ENCODE measurements at places on chromosomes 2 and 18.

DNA sequence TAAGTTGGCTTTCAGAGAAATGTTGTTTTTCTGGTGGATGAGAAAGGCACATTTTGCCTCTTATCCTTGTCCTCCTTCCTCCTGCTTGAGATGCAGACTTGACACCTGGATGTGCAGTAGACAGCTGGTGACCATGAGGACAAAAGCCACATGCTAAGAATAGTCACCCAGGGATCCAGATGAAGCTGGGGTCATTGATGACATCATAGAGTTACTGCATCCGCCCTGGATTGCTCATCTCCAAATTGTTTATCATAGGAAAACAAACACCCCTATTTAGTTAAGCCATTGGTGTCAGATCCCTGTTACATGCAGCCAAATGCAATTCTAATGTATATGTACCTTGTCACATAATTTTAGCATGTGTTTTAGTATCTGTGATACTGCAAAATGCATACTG, 16.3 kb upstream of the SLC1A4 start:
- no peak for DNase-seq

GRCh38 chr2:200944467-200945394, 18.7 kb downstream of the ORC2 start:
- no peak for DNase-seq

GRCh38 chr2:119439574-119440500, 8.2 kb downstream of the TMEM37 start:
- DNase-seq: no peak

GRCh38 chr2:172261292-172261691, 158.6 kb upstream of the DLX2 start:
- DNase-seq: no peak

- DNase-seq: no peak
These were observed 235.2 kb downstream of the LDLRAD4 start for GRCh38 chr18:13453714-13454113.

DNA sequence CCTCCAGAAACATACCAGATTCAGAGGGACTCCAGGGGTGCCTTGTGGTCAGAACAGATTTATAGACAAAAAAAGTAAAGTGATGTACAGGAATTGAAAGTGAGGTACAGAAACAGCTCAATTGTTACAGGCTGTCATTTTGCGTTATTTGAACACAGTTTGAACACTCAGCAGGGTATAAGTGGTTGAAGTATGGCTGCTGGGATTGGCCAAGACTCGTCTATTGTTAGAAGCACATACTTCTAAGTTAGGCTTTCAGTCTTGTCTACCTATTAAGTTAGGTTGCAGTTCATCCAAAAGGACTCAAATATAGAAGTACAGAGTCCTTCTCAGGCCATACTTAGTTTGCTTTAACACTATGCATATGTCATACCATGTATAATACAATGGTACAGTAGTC, 21.0 kb upstream of the GRB14 start:
- DNase-seq: no peak

GRCh38 chr2:18046558-18047212, 168.2 kb downstream of the KCNS3 start:
- DNase-seq: no peak

- peak; percentile 45 for DNase-seq
These were observed 35.5 kb upstream of the CTDP1 start for GRCh38 chr18:79644006-79644665.

GRCh38 chr18:32310101-32310500, 120.3 kb downstream of the MEP1B start:
- peak; percentile 67 for DNase-seq

- DNase-seq: no peak
These were observed 90.9 kb downstream of the MALT1 start for GRCh38 chr18:58761970-58762780.

DNA sequence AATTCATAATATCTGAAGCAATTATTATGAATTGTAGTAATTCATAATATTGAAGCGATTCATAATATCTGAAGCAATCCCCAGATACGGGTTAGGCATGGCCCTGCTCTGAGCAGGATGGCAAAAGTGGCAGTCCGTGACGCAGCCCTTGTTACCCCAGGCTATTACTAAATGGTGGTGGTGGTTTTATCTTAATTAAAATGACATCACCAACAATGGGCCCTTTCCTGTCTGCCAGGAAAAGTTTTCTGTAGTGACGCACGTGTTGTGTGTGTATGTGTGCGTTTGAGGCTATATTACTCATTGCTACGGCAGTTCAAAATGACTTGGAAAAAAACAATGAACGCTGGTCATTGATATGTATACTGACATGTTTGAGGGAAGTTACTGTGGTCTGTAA, 10.6 kb upstream of the MOCOS start:
- no peak for DNase-seq

DNA sequence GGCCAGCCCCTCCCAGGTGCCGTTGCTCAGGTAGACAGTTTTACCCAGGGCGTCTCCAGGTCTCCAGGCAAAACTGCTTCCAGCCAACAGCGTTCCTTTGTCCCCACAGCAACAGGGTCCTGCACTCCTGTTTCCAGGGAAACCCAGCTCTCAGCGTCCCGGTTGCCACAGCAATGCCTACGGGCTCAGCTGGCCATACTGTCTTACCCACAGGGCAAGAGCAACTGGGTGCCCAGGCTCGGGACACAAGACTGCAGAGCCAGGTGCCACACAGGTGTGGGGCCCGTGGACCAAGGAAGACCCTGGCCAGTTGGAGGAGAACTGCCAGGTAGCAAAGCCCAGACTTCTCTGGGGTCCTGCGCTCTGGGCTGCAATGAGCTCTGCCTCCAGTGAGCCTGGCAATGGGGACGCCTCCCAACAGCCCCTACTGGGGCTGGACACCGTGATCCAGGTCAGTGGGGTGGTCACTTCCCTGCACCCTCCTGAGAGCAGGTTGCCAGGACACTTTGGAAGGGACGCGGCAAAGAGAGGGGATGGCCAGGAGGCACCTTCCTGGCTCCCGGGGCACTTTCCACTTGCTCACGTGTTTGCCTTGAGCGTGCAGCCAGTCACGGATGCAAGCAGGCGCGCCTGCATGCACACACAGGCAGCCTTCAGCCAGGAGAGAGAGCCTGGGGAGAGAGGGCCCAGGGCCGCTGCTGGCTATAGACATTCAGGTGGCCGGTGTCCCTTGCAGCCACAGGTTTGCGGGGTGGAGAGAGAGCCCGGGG, at the start of gene CROCC2:
Gene CROCC2 (plus strand): TSS at position 196 of the 770 bp plus-strand sequence. CDS start 178 bp downstream, at position 374.
- peak; percentile 62 for DNase-seq

- no peak for DNase-seq
These were observed 24.0 kb upstream of the LPIN1 start for GRCh38 chr2:11722292-11723060.

GRCh38 chr18:10995550-10995949, 153.8 kb downstream of the PIEZO2 start:
- no peak for DNase-seq

DNA sequence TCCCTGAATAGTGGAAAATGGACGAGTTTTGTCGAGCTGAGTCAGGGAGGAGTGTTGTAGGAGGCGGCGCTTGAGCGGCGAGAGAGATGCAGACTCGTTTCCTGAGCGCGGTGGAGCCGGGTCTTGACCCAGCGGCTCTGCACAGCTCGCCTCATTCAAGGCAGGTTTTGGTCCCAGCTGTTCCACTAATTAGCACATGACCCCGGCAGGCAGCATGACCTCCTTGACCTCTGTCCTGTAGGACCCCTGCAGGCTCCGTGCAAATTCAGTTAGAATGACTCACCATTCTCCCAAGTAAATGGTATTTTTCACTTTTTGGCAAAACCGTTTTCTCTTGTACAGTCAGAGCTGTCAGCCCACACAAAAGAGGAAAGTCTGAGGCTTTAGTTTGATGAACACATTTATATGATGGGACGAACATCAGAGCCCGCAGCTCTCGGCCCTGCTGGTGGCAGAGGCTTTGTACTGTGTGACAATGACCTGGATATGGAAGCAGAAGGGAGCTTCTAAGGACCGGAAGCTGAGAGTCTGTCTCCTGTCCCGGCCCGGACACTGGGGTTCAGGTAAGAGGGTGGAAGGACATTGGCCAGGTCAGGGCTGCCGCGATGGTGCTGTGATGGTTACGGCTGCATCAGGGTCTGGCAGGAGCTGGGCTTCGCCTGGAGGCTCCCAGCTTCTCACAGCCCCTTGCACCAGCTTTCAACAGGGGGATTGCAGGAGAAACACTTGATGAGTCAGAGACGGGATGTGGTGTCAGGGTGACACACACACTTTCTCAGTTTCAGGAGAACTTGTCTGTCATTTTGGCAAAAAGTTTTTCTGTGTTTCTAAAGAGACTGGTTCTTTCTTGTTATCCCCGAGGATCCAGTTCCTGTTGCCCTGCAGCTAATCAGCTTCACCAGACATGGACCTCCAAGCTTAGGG, 29.9 kb upstream of the ALKAL2 start:
- DNase-seq: no peak

DNA sequence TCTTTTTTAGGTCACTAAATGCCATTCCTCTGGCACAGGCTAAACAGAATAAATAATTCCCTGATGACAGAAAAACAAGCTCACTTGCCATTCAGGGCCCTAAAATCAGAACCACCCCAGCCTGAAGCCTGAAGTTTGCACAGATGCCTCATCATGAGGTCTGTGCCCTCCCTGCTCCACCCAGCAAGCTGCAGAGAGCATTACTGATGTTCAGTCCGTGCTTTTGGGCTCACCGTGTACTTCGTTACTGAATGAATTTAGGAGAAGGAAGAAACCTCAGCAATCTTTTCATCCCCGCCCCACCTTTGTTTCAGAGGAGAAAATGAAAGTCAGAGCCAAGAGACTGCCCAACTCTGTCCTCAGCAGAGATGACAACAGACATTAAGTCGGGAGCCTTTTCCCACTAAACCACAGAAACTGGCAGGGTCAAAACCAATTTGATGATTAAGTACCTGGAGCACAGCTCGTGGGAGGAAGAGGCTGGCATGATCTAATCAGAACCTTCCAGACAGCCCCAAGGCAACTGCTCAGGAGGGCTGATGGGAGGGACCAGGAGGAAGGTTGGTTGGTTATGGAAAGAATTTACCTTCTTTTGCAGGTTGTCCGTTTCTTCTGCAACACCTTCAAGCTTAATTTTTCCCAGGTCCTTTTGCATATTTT, 122.7 kb downstream of the LAMA1 start:
- DNase-seq: no peak

Data from renal cortex interstitium (tissue), 15 donors.